Activated T-helper 1 cell treated with Interleukin-2 at 50 U/mL for 16 hours (primary cell): ENCODE measurements at places on chromosomes 3 and 15.

- no peak for DNase-seq
Measured at GRCh38 chr15:84829428-84829827, 12.3 kb downstream of the ALPK3 start.

DNA sequence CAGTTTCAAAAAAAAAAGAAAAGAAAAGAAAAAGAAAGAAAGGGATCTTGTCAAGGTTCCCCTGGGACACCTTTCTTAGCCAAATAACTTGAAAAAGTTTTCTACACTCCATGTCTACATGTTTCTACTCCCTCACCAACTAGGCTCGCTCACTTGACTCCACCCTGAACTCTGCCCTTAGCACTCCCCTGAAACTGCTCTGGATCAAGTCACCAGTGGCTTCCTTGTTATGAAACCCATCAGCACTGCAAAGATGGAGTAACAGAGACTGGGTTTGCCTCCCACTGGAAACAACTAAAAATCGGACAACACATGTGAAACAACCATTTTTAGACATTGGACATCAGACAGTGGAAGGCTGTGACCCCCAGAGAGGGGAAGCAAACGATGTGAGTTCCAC, 36.8 kb downstream of the TMEM40 start:
- DNase-seq = no peak

GRCh38 chr15:67307156-67307555, 52.6 kb downstream of the IQCH start:
- DNase-seq = no peak

DNA sequence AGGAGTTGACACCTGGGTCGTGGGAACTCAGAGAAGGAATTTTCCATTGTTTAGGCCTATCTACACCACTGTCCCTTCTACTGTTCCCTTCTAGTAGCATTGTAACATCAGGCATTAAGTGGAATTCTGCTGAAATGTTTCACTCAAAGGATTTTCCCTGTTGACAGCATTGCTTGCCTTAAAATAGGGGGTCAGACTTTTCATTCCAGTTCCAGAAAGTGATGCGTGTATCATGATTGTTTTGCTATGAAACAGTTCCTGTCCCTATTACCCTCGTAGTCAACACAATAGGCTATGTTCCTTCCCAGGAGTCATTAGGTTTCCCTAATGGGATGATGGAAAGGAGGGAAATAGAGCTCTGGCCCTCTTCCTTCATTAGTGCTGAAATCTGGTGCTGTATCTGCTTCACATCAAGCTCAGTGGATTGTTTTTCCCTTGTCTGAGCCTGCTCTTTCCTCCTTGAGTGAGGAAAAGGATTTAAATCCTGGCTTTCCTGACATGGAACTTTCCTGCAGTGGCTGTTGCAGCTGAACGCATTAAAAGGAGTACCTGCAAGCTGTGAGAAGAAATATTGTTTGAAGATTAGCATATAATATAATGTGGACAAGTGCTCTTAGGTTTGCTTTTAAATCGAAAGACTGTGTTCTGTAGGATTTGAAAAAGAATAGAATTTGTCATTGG, 195.9 kb downstream of the KLHL25 start:
- DNase-seq = no peak

DNA sequence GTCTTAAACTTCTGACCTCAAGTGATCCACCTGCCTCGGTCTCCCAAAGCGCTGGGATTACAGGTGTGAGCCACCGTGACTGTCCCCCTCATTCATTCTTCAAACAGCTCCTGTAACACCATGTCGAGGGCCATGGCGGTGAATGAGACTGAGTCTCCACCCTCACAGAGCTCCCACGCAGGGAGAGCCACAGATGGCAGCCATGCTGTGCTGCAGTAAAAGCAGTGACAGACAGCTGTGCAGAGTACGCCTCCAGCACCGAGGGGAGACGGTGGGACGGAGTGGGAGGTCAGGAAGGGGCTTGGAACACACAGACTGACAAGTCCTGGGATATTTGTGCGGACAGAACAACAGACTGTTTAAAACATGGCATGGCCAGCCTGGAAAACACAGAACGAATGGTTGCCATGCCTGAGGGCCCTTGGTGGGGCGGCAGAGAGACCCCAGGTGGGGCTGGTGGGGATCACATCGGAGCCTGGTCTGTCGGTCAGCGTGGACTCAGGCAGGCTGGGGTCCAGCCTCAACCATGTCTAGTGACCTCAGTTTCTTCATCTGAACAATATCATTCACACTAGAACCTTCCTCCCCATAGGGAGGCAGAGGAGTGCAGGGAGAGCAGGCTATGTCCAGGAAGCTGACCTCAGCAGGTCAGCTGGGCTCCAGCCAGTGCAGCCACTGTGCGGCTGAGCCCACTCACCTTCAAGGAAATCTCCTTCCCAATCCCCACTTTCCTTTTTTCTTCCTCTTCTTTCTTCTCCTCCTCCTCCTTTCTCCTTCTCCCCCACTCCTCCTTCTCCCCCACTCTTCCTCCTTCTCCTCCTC, 20.6 kb upstream of the LCTL start:
- DNase-seq = no peak

DNA sequence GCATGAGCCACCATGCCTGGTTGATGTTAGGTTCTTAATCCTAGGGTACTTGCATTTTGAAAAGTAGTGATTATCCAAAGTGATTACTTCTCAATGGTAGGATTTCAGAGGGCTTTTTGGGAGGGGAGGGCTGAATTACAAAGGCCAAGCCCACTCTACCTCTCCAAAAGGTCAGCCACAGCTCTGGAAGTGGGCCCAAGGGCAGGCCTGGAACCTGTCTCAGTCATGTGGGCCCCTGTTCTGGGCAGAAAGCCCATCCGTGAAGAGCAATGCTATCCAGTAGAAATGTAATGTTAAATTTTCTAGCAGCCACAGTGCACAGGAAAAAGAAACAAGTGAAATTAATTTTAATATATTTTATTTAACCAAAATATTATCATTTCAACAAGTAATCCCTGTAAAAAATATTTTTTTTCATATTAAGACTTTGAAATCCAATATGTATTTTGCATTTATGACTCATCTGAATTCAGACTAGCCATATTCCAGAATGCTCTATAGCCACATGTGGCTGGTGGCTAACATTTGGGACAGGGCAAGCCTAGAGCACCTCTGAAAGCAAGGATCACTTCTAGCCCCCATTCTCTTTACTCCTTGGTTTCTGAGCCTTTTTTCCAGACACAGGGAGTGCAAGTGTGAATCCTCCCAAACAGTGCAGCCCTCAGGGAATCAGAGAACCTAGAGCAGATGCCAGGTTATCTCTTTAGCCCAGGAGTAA, 16.8 kb downstream of the RFT1 start:
- no peak for DNase-seq

DNA sequence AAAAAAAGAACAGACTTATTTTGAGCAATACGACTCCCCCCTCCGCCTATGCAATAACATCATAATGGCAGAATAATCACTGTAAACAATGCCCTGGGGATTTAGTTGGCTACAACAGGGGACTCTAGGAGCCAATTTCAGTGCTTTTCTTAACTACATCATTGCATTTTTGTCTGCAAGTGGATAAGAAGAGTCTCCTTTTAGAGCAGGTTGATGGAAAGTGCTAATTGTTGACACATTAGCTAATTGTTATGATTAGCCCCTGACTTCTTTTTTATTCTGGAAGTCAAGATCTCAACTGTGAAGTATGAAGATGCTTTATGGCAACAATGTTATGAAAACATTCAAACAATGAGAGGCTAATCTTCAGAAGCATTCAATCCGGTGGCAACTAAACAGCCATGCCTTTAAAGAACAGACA, 121.2 kb downstream of the MECOM start:
- DNase-seq = no peak

DNA sequence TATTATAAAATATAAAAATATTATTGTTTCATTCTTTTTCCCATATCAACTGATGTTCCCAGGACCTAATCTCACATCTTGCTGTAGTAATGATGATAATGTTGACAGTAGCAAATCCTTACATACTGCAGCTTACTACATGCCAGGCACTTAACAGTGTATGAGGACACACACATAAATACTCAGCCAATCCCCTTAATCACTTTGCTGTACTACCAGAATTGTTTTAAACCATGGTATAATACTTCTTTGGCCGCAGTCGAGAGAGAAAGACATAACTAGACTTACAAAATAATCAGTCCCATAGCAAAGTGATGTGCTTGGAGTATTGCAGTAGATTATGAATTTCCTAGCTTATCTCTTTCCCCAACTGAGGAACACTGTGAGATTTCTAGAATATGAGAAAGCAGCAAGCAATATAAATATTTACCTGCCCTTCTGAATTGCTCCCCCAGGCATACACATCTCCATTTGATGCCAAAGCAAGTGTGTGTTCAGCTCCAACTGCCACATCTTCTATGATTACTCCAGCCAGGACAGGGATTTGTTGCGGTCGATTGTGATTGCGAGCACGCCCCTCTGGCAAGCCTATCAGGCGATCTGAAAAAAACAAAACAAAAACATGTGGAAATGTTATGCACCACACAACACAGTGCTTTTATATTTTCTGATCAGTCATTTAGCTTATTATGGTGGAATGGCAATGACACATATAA, 33.0 kb downstream of the FBXL22 start:
- no peak for DNase-seq

DNA sequence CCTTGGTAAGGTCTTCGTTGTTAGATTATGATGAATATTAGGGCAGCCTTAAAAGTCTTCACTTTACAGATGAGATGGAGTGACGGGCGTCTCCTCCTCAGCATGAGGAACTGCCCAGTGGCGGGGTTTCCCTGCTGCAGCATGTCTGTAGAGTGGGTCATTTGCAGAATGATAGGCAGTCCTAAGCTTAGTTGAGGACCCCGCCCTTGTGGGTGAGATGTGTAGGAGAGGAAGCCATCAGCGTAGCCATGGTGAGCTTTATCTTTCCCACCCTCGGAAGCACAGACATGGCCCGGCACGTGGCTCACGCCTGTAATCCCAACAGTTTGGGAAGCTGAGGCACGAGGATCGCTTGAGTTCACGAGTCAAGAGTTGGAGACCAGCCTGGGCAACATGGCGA, 877 bp downstream of the NIT2 start:
- DNase-seq = no peak

- no peak for DNase-seq
Measured at GRCh38 chr3:28012830-28013229, 228.6 kb upstream of the CMC1 start.

GRCh38 chr3:143484846-143485512, 363.3 kb downstream of the SLC9A9 start:
- DNase-seq = no peak

- no peak for DNase-seq
Measured at GRCh38 chr3:159724627-159725026, 264.0 kb upstream of the IL12A start.

GRCh38 chr15:68335655-68336054, 58.1 kb downstream of the FEM1B start:
- DNase-seq = no peak

GRCh38 chr3:257826-258225, 61.3 kb downstream of the CHL1 start:
- no peak for DNase-seq

DNA sequence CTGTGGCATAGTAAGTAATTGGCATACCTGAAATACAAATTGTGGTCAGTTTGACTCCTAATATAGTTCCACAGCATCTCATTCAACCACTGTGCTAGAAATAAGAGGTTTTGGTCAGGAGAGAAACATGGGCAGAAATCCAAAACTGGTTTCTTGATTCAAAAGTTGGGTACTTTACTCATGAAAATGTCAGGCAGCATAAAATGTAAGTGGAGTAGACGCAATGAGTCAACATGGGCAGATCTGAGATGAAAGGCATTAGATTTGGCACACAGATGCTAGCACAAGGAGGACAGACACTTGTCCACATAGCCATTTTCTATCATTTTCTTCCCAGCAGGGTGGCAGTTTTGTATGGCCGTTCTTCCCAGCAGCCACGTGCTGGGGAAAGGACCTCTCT, 255.8 kb upstream of the CDIN1 start:
- no peak for DNase-seq

GRCh38 chr3:16460886-16461285, 52.6 kb downstream of the RFTN1 start:
- DNase-seq = no peak

DNA sequence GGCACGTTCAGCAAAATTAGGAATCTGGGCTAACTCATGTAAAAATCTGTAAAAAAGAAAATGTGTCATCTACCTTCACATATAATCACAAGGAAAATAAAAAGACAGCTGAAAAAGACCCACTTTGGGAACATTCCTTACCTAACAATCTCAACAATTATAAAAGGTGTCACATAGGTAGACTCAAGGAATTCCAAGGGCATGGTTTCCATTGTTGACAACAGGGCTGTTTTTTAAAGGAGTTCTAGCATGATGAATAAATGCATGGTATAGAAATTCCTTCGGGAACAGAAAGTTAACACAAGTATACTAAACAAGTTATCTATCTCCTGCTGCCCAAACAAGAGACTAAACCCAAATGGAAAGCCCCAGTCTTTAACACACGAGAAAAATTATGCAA, 184.2 kb downstream of the GREM1 start:
- DNase-seq = no peak

- no peak for DNase-seq
Measured at GRCh38 chr15:22263738-22264137, 183.4 kb downstream of the OR4M2 start.

GRCh38 chr15:33304924-33305323, 5.8 kb upstream of the RYR3 start:
- no peak for DNase-seq

DNA sequence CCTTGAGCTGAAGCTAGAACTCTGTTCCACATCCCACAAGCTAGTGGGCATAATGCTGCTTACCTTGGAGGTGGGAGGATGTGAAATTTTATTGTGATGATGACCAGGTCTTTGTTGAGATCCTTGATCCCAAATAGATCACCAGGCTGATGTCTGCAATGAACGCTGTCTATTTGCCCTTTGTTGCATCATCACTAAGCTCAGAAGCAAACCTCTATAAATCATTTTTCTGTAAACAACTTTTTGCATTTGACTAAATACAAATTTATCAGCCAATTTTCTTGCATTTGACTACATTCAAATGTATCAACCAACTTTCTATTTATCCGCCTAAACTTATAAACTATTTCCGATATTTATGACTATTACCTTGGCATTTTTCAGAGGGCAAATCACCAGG, 9.7 kb downstream of the CCDC80 start:
- DNase-seq = no peak

DNA sequence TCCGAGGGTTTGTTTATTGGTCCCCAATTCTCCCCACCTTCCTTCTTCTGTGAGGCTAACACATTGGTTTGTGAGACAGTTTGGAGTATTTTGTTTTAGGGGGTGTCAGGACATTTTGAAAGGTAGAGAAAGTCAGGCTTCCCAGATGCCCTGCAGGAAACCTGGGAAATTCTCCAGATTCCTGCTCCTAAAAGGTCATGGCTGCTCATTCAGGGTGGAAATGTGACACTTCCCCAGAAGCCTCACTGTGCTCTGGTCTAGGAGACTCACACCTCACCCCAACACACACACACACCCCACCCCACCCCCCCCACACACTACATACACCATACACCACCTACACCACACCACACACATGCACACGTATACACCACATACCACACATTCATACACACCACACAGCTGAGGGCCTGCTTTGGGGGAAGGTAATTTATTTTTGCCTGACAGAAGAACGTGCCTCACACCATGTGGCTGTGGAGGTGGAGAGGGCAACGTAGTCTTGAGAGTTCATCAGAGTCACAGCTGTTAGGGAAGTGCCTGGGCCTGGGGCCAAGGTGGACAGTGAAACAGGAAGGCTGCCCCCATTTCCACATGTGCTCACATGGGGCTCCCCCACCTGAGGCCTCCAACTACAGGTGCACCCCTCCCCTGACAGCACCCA, 40.4 kb upstream of the LIMD1 start:
- no peak for DNase-seq

GRCh38 chr3:188507244-188507720, 353.3 kb downstream of the LPP start:
- no peak for DNase-seq
